Putamen (tissue), 1 donor: ENCODE measurements at places on chromosomes 12 and 14.

- no peak for DNase-seq
These were observed 142.1 kb downstream of the MED13L start for GRCh38 chr12:116135209-116135930.

GRCh38 chr14:98252820-98253219 lies 1019.2 kb downstream of the BCL11B start:
- DNase-seq, result no peak

DNA sequence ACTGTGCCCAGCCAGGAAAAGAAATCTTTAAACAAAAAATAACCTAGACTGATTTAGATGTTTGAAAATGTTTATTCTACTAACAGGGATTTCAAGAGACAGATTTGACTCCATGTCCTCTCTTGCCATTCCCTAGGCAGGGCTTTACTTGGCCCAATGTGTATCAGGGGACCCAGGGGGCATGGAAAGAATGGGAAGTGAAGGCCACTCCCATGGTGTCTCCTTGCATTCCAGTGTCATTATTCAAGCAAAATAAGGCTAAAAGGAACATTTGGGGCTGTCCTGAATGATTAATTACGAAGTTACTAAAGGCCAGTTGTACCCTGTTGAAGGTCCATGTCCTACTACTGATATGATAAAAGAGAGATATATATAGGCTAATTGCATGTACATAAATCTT lies 151.9 kb upstream of the ATF7IP start:
- DNase-seq, result no peak

DNA sequence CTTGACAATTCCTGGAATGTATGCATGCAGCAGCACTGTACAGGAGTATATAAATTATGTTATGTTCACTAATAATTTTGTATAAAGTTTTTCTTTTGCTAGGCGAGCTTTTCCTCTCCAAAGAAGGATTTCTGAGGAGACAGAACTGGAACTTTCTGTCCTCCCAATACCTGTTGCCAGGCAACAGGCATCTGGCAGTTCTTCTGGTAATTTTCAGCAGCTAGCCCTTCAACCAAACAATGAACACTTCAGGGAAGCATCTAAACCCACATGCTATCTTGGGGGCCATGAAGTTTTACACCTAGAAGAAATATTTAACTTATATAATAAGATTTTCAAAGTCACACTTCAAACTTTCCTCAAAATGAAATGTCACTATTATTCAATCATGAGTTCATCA lies 162.9 kb upstream of the SYT10 start:
- DNase-seq, result no peak

- DNase-seq, result no peak
These were observed 102.5 kb upstream of the PRICKLE1 start for GRCh38 chr12:42691991-42692557.

- no peak for DNase-seq
These were observed at the start of gene KIF5A for GRCh38 chr12:57549909-57550640. TSS of gene KIF5A (plus strand) at chr12:57550044. CDS start at chr12:57550272, 228 bp downstream.

- peak; percentile 1 for DNase-seq
These were observed 32.8 kb downstream of the CCER1 start for GRCh38 chr12:90922145-90922627.

DNA sequence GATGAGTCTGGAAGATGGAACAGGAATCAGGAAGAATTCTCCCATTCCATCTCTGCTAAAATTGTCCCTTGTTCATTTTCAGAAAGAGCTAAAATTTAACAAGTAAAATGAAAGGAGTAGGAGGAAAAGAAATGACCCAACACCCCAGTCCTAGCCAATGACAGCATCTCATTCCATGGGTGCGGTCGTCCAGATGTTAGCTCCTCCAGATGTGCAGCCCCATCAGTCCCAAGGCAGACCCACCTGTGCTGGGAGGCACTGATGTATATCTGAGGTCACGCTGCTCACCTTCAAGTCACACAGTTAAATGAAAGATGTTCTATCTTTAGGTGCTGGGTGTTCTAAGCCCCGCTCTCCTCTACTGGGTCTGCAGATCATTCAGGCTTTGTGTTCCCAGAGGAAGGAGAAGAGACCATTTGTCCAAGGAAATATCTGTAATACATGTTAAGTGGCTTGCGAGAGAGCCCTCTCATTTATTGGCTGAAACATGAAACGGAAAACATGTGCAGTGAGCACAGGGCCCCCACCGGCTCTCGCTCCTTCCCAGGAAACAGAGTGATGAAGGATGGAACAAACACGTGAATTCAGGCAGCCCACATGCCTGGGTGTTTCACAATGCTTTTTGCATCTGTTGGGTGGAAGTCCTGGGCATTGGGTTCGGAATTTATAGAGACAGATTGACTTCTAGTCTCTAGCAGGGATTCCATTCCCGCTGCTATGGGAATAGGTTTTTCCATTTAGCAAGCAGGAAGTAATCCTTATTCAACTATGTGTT lies 294.6 kb downstream of the NUAK1 start:
- no peak for DNase-seq

DNA sequence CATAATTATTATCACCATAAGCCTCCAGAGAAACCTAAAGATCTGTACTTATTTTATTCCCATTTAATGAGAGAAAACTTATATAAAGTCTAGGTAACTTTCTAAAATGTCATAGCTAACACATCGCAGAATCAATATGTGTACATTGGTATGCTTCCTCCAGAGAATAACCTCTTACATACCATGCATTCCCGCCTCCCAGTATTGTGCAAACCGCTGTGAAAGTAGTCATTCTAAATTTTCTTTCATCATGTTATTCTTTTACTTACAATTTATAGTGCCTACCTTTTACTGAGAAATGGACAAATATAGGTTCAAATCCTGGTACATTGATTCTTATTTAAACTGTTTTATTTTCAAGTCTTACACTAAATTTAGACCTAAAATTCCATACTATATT lies 463.4 kb downstream of the LRFN5 start:
- DNase-seq, result no peak

DNA sequence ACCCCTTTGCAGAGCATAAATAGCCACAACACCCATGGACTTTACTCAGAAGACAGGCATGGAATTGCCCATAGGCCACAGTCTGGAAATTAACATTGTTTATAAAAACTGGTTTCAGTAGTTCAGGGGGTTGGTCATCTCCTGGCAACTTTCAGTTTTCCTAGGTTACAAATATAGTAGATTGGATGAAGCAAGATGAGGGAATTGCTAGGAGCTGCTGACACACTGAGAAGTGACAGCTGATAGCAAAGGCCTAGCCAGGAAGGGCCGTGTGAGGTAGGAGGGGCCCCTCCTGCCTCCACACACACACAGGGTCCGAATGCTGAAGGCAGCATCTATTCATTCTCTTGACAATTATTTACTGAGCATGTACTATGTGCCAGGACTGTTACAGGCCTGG lies 8.3 kb downstream of the GALNT16 start:
- no peak for DNase-seq
